ENCODE measurements at places on chromosomes 13 and 19.

DNA sequence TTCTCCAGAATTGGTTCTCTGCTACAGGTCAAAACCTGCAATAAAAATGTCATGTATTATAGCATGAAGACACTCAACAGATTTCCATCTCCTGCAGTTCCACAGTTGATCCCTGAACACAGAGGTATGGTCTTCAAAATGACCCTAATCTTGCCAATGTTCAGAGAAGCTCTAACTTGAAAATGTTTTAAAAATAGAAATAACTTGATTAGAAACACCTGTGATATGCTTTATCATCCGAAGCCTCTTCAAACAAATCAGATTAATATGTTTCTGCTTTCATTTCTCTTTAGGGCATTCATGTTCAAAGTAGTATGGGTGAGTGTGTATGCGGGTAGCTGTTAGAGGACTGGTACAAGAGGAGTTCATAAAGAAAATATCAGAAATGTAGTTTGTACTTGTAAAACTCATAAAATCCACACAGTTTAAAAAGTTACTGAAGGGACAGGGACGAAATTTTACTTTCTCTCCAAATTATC, 60.4 kb downstream of the KCNRG start:
- DNase-seq, result no peak

DNA sequence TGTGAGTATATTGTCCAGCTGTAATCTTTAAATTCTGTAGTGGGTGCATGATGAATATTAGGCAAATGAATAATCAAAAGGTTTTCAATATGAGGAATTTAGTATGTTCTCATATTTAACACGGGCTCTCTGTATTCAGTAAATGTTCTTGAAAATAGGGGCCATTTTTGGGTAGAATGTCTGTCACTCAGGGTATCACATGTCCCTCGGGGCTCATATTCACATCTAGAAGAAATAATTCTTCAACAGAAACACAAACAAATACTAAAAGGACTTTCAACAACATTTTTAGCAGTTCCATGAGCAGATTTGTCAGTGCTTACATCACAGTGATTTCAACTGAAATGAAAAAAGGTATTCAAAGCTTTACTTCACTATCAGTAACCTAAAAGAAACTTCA, 1388.4 kb upstream of the MIR17HG start:
- DNase-seq, result no peak

GRCh38 chr13:98576963-98577835, at the start of gene STK24:
Gene STK24, minus strand, starts transcription at chr13:98577107. Its CDS starts 321 bp downstream, at chr13:98576786.
- no peak for DNase-seq

GRCh38 chr19:30674656-30675055, 302.5 kb downstream of the ZNF536 start:
- no peak for DNase-seq

DNA sequence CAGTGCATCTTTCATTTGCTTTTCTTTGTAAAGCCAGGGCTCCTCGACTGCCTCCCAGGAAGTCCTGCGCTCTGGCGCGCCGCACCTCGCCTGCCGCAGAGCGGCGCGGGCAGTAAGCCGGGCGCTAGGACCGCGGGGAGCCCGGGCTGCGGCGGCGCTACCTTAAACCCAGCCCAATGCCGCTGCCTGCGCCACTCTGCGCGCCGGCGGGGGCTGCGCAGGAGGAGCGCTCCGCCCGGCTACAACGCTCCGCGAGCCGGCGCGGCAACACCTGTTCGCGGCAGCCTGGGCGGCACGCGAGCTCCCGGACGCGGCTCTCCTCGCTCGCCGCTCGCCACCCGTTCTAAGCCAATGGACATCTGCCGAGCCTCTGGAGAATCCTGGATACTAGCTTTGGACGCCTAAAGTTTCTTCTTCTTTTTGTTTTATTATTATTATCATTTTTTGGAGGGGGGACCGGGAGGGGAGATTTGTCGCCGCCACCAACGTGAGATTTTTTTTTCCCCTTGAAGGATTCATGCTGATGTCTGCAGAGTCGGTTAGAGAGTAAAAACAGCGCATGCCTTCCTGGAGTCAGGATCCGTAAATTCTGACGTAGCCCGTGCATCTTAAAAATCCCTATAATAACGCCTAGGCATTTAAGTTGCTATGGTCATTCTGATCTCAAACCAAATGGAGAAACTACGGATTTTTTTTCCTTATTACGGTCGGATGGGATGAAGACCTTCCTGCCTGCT, at the start of gene FGF9:
Gene FGF9 (plus strand): TSS at position 191 of the 737 bp plus-strand sequence. CDS start 840 bp downstream, outside the sequence.
- peak; percentile 30 for DNase-seq

- no peak for DNase-seq
These were observed 16.5 kb upstream of the LATS2 start for GRCh38 chr13:21077788-21078353.

GRCh38 chr19:14575428-14575980, 3.6 kb upstream of the NDUFB7 start:
- no peak for DNase-seq

DNA sequence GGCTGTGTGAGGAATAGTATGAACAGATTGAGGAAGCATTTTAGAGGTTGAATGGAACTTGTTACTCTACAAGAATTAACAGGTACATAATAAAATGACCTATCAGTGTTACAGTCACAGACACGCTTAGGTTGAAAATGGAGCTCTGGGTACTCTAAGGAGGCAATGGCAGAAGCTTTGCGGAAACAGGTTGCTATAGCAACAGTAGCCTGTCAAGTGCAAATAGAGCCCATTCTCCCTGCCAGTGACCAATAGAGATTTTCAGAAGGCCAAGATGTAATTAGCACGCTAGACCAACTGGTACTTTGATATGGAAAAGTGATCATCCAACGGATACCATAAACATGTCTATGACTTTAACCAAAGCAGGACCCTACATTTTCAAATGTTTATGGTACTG, 148.5 kb upstream of the FREM2 start:
- no peak for DNase-seq

DNA sequence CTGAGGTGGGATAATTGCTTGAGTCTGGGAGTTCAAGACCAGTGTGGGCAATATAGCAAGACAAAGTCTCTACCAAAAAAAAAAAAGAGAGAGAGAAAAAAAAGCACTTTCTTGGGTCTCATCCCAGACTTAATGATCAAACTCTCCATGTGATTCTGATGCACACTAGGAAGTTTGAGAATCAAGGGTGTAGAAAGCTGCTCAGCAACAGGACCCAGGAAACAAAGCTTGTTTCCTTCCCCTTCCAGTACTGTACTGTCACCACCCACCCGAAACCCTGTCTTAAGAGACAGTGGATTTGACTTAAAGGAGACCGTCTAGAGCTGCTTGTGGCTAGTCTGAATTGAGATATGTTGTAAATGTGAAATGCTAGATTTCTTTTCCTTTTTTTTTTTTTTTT, 5.8 kb downstream of the MISP3 start:
- no peak for DNase-seq

DNA sequence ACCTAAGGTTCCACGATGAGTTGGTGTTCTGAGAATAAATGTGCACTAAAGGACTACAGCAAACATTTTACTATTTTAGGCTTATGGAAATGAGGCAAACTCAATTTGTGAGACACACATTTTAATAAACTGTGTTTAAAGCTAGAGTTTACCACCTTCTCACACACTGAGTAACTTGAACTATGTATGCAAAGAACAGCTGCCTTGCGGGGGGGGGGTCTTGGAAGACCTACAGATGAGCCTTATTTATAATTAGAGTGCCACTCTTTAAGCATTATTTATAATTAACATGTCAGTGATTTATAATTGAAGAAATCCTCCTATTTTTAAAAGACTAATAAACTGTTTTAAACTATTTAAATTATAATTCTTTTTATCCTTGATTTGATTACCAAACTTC, 300.4 kb downstream of the DLEU7 start:
- DNase-seq, result no peak

DNA sequence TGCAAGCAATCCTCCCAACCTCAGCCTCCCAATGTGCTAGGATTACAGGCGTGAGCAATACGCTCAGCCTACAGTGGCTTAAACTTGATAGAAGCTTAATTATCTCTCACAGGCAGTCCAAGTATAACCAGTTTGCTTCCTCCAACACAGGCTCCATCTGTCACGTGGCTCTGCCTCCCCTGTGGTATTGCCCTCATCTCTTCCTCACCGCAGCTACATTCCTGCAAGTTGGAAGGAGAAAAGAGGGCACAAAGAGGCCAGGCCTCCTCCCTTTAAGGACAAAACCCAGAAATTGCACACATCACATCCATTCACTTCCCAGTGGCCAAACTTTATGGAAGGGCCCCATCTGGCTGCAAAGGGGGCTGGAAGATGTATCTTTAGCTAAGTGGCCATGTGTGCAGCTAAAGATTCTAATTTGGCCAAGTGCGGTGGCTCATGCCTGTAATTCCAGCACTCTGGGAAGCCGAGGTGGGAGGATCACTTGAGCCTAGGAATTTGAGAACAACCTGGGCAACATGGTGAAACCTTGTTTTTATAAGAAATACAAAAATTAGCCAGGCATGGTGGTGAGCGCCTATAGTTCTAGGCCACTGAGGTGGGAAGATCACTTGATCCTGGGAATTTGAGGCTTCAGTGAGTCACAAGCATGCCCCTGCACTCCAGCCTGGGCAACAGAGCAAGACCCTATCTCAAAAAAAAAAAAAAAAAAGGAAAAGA, 3.1 kb upstream of the SDHAF1 start:
- peak; percentile 59 for DNase-seq

GRCh38 chr19:1648920-1649541, 3.4 kb downstream of the TCF3 start:
- DNase-seq, result no peak

DNA sequence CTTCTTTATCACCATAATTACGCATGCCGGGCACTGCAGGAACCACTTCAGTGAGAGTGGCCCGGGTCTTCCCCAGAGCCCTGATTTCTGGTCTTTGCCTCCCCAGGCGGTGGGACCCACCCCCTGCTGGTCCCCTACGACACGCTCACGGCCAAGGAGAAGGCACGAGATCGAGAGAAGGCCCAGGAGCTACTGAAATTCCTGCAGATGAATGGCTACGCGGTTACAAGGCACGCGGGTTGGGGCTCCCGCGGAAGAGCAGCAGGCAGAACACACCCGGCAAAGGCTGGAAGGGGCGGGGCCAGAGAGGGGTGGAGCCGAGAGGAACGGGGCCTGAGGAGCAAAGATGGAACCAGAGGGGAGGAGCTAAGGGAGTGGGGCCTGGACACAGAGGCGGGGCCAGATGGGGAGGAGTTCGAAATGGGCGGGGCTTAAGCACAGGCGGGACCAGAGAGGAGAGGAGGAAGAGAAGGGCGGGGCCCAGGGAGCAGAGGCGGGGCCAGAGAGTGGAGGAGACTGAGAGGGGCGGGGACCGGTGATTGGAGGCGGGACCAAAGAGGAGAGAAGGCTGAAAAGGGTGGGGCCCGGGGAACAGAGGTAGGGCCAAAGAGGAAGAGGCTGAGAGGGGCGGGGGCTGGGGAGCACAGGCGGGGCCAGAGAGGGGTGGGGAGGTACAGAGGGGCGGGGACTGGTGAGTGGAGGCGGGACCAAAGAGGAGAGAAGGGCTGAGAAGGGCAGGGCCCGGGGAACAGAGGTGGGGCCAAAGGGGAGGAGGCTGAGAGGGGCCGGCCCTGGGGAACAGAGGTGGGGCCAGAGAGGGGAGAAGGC, 73.4 kb downstream of the RYR1 start:
- no peak for DNase-seq

GRCh38 chr19:41427647-41428480, 690 bp upstream of the B3GNT8 start:
- DNase-seq, result no peak

- no peak for DNase-seq
These were observed 152.4 kb downstream of the SHISA2 start for GRCh38 chr13:25899464-25899863.
